ENCODE measurements at places on chromosomes 4 and X.

GRCh38 chr4:41455206-41455605, 82.8 kb upstream of the LIMCH1 start:
- no peak for DNase-seq

DNA sequence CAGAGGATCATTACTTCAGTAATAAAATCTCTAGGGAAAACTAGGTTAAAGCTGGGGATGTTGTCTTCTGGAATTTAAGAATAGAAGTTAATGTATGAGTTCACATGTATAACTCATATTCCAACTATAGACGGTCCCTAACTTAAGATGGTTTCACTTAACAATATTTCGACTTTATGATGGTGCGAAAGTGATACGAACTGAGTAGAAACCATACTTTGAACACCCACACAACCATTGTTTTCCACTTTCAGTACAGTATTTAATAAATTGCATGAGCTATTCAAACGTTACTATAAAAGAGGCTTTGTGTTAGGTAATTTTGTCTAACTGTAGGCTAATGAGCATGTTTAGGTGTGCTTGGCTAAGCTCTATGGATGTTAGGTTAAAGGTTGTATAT, 38.7 kb downstream of the CCSER1 start:
- DNase-seq: no peak

DNA sequence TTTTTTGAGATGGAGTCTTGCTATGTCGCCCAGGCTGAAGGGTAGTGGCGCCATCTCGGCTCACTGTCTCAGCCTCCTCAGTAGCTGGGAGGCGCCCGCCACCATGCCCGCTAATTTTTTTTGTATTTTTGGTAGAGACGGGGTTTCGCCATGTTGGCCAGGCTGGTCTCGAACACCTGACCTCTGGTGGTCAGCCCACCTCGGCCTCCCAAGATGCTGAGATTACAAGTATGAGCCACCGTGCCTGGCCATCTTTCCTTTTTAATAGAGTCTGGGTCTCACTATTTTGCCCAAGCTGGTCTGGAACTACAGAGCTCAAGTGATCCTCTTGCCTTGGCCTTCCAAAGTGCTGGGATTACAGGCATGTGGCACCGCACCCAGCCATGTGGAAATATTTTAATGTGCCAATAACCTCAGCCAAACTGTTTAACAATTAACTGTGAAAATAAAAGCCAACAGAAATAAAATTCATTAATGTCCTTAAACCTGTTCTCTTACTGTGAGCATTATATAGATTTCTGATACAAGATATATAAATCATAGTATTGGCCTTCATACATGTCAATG, 16.3 kb downstream of the PDS5A start:
- no peak for DNase-seq

- no peak for DNase-seq
Observed at GRCh38 chr4:7892212-7893019, 47.2 kb downstream of the AFAP1 start.

DNA sequence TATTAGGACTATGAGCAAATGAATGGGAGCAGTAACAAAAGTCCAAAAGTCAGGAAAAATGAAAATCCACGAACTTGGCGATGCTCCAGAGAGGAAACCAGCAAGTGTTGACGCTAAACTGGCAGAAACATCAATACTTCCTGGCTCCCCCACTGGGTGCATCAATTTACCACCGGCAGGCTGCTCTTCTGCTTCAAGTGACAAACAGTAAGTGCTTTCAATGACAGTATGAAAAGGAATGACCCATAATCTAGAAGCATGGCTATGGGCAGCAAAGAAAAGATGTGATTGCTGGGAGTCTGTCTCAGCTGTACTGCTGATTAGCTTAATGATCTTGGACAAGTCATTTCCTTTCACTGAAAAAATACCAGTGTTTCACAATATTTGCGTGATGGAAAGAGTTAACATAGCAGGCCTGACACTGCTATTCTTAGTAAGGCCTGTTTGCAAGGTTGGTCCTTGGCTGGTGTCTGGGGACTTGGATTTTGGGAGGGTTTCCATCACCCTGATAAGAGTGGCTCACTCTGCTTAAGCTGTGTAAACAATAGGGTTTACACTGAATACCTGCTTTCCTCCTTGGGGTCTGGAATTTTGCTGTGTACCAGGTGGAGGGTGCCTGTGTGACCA, 8.7 kb downstream of the ATP11C start:
- DNase-seq: no peak

GRCh38 chr4:78059524-78059889, 2.4 kb downstream of the FRAS1 start:
- DNase-seq: no peak

DNA sequence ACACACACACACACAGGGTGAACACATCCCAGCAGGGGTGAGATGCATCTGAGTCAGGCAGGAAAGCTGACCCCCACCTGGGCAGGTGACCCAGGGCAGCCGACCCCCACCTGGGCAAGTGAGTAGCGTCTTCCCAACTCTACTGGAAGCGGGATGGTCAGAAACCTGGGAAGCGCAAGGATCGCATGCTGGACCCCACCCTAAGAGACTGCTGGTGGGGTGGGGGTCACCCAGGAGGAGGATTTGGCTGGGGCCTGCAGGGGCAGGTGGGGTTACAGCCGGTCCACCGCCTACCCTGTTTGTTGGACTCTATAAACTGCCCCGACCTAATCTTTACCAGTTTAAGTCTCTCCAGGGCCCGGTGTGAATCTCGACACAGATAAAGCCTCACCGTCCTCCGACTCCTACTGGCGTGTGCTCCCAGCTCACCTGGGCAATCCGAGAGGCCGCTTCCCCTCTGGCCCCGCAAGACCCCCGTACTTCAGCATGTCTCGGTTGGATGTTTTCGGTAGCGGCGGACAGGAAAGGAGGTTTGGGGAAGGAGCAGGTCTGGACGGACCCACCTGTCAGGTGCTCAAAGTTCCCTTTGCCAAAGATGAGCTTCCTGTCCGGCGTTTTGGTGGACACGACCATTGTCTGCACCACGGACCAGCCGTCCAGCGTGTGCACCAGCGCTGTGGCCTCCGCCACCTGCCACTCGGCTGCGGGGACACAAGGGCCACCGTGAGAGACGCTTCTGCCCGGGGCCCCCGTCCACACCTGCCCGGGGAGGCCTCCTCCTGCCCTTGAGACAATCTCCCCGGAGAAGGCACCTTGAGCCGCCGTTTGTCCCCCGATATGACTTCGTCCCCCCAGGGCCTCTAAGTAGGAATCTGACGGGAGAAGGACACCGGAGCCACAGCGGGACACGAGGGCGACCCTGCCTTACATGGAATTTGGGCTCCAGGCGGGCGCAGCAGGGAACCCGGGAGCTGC, 2.0 kb downstream of the GTPBP6 start:
- no peak for DNase-seq

GRCh38 chr4:108502356-108502755, 118.0 kb upstream of the RPL34 start:
- no peak for DNase-seq

DNA sequence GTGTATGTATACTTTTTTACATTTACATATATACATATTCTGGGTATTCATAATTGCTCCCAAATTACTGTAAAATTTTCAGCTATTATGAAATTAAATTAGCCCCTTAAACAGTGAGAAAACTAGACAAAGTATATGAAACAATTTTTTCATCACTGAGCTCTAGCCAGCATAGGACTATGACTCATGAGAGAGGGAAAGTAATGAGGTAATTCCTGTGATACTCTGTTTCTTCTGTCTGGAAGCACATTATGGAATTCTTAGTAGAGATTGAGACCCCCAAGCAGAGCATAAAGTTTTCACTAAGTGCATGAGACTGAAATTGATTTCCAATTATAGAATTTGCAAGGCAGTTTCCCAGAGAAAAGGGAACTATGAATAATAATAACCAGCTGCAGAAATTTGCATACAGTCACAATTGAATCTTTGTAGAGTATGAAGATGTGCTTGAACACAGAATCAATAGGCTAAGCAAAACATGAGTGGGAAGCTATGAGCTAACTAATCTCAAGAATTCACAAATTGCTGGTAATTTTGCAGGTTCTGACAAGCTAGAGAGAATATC, 779.3 kb downstream of the ARAP2 start:
- DNase-seq: no peak

DNA sequence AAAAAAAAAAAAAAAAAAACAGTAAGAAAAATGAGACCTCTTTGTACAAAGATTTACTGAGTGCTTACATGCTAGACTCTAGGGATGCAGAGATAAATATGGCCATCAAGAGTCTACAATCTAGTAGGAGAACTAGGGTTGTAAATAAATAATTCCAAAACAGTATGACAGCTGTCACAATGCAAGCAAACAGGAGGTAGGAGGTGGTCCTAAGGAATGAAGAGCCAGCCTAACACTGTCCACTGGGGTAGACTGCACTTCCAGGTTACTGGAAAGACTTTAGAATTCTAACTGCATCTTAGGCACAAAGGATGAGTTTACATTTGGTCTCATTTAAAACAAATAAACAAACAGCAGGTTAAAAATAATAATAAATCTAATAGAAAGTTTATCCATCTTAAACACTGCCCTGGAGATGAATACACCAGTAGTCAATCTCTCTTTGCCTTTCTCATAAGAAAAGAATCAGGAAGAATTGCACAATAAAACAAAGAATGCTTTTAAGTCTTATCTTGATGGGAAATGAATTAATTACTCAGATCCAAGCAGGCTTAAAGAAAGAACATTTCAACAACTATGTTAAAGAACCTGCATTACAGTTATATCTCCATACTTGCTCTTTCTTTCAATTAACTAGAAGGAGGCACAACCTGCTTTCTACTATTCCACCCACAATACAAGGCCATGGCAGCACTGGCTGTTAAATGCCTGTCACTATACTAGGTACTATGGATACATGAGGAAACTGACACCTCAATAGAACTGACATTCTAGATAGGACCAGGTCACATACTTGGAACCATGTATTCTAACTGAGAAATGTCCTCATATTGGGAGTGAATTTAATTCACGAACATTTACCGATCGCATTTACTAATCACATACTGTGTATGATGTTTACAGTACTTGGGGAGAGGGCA, 12.7 kb downstream of the ADGRA3 start:
- no peak for DNase-seq

DNA sequence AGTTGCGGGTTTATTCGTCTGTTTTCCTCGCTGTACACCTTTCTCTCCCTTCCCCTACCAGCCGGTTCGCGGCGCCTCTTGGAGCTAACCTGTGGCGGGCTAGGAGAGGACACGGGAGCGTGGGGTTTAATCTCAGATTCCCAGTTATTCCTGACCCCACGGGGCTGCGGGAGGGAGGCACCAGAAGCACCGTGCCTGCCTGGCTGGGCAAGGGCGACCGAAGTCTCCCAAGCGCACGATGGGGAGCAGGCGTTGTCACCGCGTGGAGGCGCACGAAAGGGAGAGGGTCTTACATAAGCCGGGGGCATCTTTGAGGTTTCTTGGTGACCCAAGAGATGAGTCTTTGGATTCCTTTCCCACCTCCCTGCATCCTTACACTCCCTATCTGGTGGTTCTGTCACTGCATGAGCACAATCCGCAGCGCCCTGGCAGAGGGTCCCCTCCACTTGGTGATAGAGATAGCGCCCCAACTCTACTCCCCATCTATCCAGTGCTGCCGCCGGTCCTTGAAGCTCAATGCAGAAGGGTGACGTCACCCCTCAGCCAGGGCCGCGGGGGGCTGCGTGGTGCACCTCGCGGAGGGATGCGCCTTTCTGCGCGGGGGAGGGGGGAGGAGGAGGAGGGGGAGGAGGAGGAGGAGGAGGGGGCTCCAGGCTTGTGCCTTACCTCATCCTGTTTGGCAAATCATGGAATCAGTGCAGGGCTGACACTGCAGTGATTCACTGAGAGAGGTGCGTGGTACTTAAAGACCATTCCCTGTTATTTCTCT, 793 bp downstream of the TSPAN7 start:
- DNase-seq: no peak

- no peak for DNase-seq
Observed at GRCh38 chr4:100949350-100949935, 397.9 kb downstream of the PPP3CA start.

GRCh38 chrX:18674417-18674787, 2.5 kb upstream of the RS1 start:
- no peak for DNase-seq

- DNase-seq: no peak
Observed at GRCh38 chr4:66741081-66741480, 804.2 kb downstream of the CENPC start.

GRCh38 chrX:96682516-96682915, 2.1 kb upstream of the DIAPH2 start:
- no peak for DNase-seq

DNA sequence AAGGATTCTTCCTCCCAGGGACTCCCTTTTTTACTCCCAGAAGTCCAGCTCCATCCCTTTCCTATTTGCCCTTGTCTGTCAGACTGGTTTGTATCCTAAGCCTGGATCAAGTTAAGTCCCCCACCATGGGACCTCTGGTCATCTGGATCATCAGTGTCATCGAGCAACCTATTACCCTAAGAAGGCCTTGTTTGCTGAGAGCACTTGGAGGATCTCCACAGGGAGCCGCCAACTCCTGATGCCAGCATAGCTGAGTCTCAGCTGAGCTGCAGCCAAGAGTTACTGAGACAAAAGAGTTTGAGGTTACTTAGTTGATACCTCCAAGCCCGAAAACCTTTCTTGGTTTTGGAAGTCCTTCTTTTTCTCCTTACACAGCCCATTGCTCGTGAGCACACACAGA, 10.1 kb upstream of the DAPP1 start:
- DNase-seq: no peak

- DNase-seq: no peak
Observed at GRCh38 chr4:89213382-89213701, 94.3 kb downstream of the GPRIN3 start.

DNA sequence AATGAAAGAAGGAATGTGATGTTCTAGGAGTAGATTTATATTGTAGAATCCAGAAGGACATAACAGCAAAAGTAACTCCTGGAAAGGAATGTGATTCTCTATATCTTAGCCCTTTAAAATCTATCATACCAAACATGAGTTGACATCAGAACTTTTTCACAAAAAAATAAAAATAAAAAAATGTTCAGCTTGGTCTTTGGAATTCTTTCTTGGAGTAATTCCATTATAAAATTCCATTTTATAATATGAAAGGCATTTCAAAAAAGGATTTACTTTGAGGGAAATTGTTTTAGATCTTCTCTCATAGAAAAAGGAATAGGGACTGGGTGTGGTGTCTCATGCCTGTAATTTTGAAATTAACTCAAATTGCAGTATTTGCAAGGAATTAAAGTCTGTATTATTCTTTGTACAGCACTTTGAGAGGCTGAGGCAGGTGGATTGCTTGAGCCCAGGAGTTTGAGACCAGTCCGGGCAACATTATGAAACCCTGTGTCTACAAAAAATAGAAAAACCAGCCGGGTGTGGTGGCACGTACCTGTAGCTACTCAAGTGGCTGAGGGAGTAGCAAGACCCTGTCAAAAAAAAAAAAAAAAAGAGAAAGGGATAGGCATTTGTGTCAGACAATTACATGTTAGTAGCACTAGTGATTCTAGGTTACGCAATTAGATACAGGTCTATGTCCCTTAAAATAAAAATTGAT, 134.9 kb downstream of the SLC4A4 start:
- no peak for DNase-seq

DNA sequence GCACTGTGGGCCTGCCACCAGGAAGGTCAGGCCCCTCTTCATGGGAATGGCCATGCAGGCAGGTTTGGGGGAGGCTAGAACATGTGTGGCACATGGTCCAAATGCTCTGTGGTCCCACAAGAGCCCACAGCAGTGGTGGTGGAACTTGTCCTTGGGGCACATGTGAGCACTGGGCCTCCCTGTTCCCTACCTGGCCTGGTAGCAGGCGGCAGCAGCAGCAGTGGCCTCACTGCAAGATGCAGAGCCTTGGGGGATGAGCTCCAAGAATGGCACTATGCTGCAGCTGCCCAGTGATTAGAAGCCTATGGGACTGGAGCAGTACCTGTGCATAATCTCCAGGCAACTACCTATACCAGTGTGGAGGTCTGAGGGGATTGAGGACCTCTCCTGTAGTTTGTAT, 197.0 kb upstream of the DCAF8L1 start:
- no peak for DNase-seq
